ENCODE measurements at places on chromosomes 6 and 20.

DNA sequence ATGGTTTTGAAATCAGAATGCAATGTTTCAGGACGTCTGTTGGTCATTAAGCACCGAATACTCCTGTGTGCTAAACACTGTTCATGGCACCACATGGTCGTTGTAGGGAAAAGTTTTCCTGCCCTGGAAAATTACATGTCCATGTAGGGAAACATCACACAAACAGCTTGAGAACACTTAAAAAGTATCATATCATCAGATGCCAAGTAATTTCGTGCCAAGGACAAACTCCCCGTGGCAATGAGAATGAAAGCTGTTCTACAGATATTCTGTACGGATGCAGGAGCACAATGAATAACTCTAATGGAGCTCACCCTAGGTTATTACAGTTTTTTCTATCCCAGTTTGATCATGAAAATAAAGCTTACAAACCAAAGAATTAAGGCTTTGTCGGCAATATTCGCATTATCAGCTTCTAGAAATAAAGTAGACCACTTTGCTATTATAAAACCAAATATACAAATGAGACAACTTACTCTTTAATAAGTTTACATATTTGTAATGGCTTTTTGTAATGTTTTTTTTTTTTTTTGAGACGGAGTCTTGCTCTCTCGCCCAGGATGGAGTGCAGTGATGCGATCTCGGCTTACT lies 4.6 kb upstream of the DST start:
- DNase-seq: no peak

GRCh38 chr6:53496797-53497375 lies 48.0 kb downstream of the GCLC start:
- no peak for DNase-seq

- DNase-seq: no peak
Measured at GRCh38 chr6:124517339-124517738, 444.9 kb upstream of the RNF217 start.

- no peak for DNase-seq
Measured at GRCh38 chr6:50929323-50929722, 110.7 kb downstream of the TFAP2B start.

- no peak for DNase-seq
Measured at GRCh38 chr6:56311061-56311460, 63.7 kb upstream of the COL21A1 start.

DNA sequence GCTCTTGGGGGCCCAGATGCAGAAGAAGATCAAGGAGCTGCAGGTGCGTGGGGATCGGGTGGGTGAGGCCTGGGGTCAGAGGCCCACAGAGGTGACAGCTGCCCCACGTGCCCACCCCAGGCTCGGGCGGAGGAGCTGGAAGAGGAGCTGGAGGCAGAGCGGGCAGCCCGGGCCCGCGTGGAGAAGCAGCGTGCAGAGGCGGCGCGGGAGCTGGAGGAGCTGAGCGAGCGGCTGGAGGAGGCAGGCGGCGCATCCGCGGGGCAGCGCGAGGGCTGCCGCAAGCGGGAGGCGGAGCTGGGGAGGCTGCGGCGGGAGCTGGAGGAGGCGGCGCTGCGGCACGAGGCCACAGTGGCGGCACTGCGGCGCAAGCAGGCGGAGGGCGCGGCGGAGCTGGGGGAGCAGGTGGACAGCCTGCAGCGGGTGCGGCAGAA lies 41.5 kb downstream of the MYH7B start:
- no peak for DNase-seq

- peak; percentile 54 for DNase-seq
Measured at GRCh38 chr6:3414327-3415081, 42.3 kb downstream of the SLC22A23 start.

DNA sequence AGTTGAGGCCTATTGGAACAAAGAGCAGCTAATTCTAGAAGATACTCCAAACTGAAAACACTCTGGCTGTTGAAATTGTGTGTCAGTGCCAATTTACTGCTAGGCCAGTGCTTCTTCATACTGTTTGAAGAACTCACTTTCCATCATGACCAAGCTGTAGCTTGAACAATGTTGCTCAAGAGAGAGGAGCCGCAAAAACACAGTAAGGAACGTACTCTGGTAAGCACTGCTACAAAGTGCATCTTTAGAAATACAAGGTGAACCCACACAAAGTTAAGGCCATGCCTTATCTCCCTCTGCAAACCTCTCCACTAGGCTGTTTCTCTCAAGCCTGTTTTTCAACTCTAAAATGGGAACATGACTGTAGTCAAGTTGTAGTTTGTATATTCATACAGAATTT lies 74.5 kb upstream of the TULP1 start:
- DNase-seq: no peak

DNA sequence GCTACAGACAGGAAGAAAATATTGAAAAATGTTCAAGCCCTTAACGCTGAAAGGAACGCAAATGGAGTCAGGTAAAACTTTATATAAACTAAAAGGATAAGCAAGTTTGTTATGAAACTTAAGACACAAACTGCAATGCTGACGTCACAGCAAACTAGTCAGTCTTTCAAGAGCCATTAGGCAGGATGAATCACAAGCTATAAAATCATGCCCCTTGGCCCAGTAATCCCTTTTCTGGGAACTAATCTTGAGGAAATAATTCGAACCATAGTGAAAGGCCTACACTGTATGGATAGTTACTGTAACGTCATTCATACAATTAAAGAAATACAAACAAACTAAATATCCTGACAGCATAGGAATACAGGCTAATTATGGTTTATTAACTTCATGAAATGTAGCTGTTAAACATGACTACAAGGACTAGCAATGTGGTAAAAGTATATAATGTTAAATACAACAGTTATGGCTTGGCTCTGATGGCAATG lies 42.7 kb upstream of the HINT3 start:
- no peak for DNase-seq

GRCh38 chr6:89411145-89412070 lies 665 bp downstream of the RRAGD start:
- DNase-seq: peak; percentile 46

GRCh38 chr20:63116412-63117106 lies 99.4 kb downstream of the YTHDF1 start:
- DNase-seq: peak; percentile 76

- DNase-seq: peak; percentile 57
Measured at GRCh38 chr6:130019326-130020072, 1.1 kb downstream of the L3MBTL3 start.

GRCh38 chr6:137637121-137637520 lies 142.9 kb upstream of the OLIG3 start:
- no peak for DNase-seq

- no peak for DNase-seq
Measured at GRCh38 chr6:106056060-106056745, 29.9 kb upstream of the PRDM1 start.

DNA sequence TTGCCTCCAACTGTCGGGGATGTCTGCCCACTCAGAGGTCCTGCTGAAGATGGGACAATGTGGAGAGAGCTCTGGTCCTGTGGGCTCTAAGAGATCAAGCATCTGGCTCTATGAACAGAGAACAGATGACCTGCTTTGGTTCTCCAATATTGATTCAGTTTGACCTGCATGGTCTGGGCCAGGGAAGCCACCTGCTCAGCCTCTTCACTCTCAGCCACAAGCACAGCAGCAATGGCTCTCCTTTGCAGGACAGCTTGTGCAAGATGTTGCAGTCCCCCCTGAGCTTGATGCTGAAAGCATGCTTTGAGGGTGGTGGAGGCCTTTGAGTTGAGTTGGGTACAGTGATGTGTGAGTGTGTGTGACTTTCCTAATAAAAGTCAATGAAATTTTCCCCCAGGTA lies 18.6 kb upstream of the MCM3 start:
- DNase-seq: no peak

DNA sequence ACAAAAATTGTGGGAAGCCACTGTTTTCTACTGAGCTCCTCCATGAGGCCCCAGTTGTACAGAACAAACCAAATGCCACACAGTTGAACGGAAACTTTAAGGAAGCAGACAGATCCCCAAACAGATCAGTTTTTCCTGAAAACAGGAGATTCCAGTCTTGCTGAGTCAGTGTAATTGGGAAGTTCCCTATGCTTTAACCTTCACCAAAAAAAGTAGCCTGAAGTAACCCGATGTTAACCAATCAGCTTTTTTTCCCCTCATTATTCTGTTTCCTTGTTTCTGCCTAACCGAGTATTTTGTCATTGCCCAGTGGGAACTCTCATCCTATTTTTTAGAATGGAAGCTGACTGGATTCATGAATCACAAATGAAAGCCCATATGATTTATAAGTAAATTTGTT lies 36.7 kb downstream of the MARCKS start:
- no peak for DNase-seq

GRCh38 chr6:18100296-18100695 lies 22.2 kb downstream of the NHLRC1 start:
- DNase-seq: no peak

- no peak for DNase-seq
Measured at GRCh38 chr20:41342474-41343464, 2.1 kb downstream of the LPIN3 start.

DNA sequence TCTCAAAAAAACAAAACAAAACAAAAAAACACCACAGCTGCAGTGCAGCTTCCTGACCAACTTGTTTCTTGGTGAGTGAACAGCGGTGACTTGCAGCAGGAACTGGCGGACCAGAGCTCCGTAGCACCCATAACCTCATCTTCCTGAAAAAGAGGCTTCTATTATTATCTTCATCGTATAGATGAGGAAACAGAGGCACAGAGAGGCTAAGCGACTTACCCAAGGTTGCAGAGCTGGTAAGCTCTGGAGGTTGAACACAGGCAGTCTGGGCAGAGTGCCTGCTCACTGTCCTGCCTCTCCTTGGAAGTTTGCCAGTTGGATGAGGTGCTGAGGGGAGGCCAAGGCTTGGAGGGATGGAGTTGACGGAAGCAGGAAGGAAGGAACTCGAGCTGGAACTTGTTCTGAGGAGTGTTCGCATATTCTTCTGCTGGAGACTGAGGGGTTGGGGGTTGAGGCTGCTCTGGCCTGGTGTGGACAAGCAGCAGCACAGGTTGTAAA lies 47.9 kb upstream of the CCDC167 start:
- DNase-seq: no peak

GRCh38 chr6:31180500-31180899 lies 10.0 kb upstream of the POU5F1 start:
- peak; percentile 29 for DNase-seq

DNA sequence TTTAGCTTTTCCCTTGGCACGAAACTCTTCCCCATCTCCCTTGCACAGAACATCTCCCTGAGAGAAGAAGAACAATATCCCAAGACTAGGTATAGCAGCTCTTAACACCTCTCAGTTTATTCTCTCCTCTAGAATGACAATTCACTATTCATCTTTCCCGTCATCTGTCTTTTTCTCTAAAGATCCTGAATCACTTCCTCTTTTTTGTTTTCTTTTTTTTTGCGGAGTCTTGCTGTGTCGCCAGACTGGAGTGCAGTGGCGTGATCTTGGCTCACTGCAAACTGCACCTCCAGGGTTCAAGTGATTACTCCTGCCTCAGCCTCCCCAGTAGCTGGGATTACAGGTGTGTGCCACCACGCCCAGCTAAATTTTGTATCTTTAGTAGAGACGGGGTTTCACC lies 574.4 kb upstream of the MAP3K7 start:
- no peak for DNase-seq

GRCh38 chr6:10644225-10644624 lies 50.2 kb downstream of the C6orf52 start:
- DNase-seq: no peak
